ENCODE measurements at places on chromosomes 1 and 21.

- no peak for DNase-seq
These were observed 116.0 kb downstream of the BCAR3 start for GRCh38 chr1:93565496-93566206.

DNA sequence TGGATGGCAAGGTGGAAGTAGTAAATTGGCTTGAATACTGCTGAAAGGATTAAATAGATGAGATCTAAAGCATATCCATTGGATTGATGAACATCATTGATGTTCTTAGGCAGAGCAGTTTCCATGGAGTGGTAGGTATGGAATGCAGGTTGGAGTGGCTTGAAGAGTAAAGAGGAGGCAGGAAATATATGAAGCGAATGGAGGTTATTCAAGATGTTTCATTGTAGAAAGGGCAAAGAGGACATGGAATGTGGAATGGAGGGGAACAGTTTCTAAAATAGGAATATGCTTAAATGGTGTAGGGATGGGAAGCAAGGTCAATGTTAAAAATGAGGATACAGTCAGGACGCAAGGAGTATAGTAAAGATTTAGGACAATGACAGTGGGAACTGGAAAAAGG is 6.1 kb downstream of the OSBPL9 start:
- DNase-seq: no peak

- DNase-seq: peak; percentile 13
These were observed 50.0 kb upstream of the TARDBP start for GRCh38 chr1:10962483-10962882.

GRCh38 chr1:26723013-26723991 is 27.5 kb downstream of the ARID1A start:
- peak; percentile 99 for DNase-seq

DNA sequence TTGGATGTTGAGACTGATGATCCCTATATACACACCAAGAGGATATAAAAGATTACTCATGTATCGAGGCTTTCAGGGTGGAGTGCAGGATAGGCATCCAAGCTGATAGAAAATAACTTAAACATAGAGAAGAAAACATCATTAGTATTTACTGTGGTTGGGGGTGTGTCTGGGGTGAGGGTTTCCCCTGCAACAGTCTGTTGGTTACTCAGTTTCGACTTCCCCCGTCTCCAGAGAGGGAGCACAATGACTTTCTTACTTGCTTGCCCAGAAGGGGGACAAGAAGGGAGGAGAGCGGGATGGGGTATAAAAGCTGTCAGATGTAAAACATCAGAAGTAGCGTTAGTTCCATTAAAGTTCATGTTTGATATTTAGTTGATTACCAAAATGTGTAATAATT is 717.4 kb upstream of the ZP4 start:
- no peak for DNase-seq

DNA sequence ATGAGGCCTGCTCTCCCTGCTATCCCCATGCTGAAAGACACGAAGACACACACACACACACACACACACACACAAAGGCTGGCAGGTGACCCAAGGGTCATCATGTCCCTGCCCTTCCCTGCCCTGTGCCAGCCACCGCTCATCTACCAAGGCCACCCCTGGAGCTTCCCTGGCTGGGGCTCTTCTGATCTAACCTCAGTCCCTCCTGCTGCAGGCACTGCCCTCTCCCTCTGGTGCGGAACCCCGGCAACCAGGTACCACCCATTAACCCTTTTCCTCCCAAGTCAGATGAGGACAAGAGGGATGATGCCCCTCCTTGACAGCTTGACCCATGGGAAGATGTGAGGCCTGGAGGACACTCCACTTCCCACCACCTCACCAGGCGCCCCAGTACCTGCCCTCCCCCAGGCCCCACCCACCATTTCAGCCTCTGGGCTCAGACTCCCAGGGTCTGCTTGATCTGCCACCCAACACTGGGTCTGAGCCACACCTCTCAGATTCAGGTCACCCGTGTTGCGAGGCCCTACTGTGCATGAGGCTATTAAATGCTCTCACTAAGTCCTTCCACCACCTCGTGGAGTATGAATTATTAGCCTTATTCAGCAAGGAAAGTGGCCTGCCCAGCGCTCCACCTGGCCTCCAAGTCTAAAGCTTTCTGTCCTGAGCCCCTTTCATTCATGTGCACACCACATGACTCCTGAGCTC is 2.5 kb downstream of the SDC3 start:
- no peak for DNase-seq

DNA sequence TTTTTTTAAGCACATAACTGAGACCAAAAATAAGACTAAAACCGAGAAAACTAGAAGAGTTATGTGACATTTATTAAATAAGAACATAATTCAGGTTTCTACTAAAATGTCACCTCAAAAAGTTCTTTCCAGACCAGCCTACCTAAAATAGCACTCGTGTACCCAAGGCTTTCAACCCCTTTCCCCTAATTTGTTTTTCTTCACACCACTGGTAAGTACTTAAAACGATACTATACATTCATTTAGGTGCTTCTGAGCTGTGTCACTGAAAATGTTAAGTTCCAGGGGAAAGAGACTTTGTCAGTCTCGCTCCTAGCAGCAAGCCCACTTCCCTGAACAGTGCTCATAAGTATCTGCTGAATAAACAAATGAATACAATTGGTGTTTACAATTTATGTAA is 6.8 kb downstream of the RRAGC start:
- no peak for DNase-seq

DNA sequence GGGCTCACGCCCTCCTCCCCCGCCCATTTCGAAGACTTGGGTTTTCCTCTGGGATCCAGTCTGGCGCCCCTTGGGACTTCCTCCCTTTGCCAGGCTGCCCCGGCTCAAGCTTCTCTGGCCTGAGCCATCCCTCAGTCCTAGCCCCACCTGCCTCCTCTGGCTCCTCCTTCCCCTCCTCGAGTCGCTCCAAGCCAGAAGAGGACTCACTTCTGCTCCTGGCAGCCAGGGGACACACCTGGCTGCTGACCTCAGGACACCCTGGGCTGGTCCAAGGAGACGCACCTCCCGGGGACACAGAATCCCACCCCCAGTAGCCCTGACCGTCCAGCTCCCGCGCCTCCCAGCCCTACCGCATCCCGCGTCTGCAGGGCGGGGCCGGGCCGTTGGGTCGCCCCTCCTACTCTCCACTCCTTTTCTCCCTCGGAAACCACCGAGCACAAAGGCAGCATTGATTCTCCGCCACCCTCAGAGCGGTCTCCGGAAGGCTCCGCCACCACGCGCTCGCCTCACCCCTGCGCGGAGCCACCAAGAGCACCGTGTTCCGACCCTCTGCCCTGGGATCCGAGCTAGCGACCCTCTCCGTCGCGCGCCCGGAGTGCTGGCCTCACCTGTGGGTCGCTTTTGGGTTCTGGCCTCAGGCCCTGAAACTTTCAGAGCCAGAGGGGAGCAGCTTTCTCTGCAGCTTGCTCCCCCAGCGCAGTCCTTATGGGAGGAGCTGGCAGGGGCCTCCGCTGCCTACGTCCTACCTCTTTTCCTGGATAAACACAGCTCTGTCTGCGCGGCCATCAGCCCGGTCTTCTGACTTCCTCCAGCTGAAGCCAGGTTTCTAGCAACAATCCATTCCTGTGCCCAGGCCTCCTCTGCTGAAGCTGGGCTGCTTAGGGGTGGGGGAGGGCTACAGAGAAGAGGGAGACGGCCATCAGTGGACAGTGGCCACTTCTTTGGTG is at the start of gene C2CD4D:
C2CD4D (minus strand) TSS at position 364 of the 947 bp plus-strand sequence. CDS start 831 bp downstream, outside the sequence.
- no peak for DNase-seq

DNA sequence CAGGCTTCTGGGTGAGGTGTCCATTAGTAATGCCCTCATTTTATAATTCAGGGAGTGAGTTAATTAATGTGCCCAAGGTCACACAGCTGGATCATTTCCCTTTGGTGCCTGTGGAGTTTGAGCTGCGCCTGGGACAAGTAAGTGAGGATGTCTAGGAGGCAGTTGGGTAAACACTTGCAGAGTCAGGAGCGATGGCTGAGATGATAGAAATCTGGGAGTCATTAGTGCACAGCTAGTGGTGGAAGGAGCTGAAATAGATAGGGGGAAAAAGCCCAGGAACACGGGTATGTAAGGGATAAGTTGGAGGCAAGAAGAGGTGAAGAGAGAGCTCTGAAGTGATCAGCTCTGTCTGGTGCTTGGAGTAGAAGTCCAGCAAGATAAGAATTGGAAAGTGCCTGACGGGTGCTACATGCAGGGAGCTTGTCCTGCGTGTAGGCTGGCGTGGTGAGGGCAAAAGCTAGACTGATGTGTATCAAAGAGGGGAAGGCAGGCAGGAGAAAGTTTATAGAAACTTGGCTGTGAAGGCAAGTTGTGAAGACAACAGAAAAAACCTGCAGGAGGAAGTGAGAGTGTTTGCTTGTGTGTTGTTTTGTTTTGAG is 1.7 kb upstream of the SCAF4 start:
- peak; percentile 64 for DNase-seq

DNA sequence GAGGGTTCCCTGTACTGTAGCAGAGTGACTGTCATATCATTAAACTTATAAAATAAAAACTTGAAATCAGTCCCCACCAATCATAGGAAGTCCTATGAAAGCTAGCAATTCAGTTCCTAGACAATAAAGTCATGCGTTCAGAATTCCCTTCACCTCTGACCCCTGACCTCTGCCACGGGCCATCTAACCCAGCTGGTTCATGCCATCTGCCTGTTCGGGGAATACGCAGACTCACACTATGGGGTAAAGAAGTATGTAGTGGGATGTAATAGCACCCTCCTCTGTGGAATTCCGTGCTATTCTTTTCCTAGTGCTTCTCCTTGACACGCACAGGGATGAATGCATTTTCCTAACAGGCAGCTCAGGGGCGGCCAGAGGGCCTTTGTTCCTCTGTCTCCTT is 2.1 kb downstream of the GSTM4 start:
- no peak for DNase-seq

GRCh38 chr1:3657578-3658230 is 5.4 kb downstream of the TP73 start:
- DNase-seq: no peak

GRCh38 chr1:204283711-204284651 is 70.2 kb upstream of the GOLT1A start:
- DNase-seq: no peak

- peak; percentile 93 for DNase-seq
These were observed 73.2 kb upstream of the DNAJC6 start for GRCh38 chr1:65235867-65236805.

DNA sequence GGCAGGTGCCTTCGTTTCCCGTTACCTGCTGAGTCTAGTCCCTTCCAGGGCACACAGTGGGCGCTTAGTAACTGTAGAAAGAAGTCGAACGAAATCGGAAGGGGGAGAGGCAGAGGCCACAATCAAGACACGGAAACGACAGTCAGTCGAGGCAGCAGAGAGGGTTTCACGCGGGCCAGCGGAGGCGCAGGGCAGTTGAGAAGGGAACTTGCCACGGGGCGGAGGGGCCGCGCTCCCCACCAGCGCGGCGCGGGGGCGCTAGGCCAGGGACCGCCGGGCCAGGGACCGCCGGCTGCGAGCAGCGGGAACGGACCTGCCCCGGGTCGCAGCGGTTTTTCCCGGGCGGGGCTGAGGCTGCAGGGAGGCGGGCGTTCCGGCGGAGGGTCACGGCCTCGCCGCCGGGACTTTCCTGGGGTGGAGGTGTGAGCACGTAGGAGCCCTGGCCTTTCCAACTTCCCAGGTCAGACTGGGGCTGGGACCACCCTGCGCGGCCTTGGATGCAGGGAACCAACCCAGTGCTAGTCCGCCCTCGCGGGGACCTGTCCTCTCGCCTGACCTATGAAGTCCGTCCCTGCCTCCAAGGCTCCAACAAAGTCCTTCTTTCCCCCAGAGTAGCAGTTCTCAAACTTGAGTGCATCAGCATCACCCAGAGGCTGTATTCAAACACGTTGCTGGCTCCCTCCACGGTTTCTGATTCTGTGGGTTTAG is 150.1 kb upstream of the FGGY start:
- no peak for DNase-seq

DNA sequence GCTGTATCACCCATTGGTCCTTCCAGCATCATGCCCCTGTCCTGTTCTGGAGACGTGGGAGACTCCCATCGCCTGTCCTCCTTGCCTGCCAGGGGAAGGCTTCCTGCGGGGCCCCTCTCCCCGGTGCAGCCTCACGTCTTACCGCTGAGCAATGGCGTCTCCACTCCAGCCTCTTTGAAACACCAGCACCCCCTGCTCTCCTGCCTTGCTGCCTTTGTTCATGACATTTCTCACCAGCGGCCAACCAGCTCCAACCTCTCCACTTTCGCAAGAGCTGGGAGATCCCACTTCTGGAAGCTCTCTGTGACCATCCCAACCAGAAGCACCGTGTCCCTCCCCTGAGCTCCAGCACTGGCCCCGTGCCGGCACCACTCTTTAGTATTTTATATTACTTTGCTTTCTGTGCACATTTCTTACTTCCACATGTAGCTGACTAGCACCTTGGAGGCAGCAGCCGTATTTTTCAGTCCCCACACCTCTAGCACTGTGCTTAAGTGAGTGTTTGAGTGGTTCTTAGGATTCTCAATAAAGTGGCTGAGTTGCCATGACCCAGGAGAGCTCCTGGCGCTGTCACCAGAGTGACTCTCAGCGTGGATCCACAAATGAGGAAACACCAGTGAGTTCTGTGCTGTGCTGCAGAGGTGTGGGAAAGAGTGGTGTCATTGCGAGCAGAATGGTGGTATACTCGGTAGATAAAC is 83.5 kb downstream of the ATP5PO start:
- no peak for DNase-seq

DNA sequence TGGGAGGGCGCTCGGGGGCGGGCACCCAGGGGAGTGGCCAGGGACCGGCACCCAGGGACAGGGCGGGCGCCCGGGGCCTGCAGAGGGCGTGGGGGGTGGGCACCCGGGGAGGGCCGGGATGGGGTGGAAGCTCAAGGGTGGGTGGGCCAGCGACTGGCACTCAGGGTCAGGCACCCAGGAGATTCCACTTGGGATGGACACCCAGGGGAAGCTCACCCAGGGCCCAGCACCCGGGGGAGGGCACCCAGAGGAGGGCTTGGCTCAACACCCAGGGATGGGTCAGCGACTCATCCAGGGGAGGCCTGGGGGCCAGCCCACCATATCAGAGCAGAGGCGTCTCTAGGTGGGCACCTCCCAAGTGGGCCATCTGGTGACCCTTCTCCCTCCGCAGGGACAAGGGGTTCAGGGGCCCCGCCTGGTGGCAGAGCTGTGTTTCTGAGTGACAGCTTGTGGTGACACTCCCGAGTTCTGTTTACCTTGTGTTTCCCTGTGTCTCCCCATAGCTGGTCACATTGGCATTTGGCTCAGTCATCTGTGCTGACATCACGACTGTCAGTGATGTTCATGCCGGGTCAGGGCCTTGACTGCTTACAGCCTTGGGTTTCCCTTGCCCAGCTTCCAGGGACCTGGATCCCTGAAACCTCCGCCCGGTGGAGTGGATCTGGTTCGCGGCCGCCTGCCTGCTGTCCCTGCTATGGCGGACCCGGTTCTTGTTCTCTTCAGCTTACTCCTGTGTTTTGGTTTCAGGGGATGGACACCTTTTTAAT is 749 bp downstream of the IBA57 start:
- peak; percentile 84 for DNase-seq

GRCh38 chr1:39469150-39469549 is 22.3 kb upstream of the BMP8A start:
- DNase-seq: no peak

- no peak for DNase-seq
These were observed 12.4 kb downstream of the PEA15 start for GRCh38 chr1:160217481-160218051.

Data from hematopoietic multipotent progenitor cell treated with erythropoietin and hydrocortisone succinate and interleukin-3 and kit ligand, for 8 days (in vitro differentiated cells).